ENCODE measurements at places on chromosomes 16 and 17. TPM values are rescaled to one million over a fixed set of nuclear protein-coding genes. Genes with fewer than 3 reads are reported as not detected.

The GRIN2A gene
- total RNA-seq: not detected

The HSD17B1 gene
- 0.83 TPM for total RNA-seq

The SLC5A10 gene
- total RNA-seq: not detected

DNA sequence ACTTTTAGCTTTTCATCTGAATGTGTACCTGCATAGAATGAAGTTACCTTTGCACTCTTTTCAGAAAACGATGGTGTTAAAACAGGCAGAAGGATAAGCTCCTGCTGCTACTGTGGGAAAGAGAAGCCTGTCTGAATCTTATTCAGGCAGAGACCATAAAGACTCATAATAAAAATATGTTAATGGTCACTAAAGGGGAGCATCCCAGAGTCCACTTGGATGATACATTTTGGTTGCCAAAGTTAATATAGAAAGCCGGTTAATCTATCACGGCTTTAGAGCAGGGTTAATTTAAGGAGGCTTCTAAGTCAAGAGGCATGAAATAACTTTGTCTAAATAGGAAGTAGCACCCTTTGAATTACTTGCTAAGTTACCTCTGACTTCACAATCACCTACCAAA lies 2.9 kb downstream of the MARCHF10 start:
- H3K27ac ChIP-seq: no peak overlapping the region
- H3K27me3 ChIP-seq: peaks cover 39% of the 10 kb centered on the region
- H3K4me1 ChIP-seq: no peaks in the 10 kb centered on the region

DNA sequence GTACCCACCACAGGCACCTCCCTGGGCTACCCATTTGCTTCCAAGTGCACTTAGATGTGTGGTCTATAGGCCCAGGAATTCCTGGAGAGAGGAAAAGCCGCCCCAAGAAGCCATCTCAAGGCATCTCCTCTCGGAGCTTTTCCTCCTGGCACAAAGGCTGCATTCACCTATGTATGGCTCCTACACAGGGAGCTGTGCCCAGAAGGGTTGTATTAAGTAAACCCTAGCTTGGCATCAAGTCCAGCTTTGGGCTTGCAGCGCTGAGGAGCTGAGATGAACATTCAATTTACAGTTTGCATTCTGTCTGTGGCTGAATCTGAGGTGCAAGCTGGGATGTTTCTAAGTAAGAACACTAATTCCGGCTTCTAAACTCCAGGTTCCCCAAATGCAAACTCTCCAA lies 81.3 kb downstream of the CDYL2 start:
- no peak for DNase-seq
- peaks cover 38% of the 10 kb centered on the region for H3K4me1 ChIP-seq
- H3K27ac ChIP-seq: no peak overlapping the region

GRCh38 chr17:69326377-69327059 lies 415 bp downstream of the ABCA5 start:
- H3K36me3 ChIP-seq: peaks cover 9% of the 10 kb centered on the region
- no peak for DNase-seq
- peaks cover 21% of the 10 kb centered on the region for H3K27me3 ChIP-seq
- H3K4me3 ChIP-seq: peak overlapping the region; percentile 99
- peak overlapping the region; percentile 96 for H3K27ac ChIP-seq

GRCh38 chr17:58136669-58137279 lies 11.4 kb upstream of the OR4D1 start:
- no peaks in the 10 kb centered on the region for H3K36me3 ChIP-seq
- peaks cover 56% of the 10 kb centered on the region for H3K27me3 ChIP-seq
- H3K4me3 ChIP-seq: no peak overlapping the region
- peak; percentile 43 for DNase-seq
- no peaks in the 10 kb centered on the region for H3K4me1 ChIP-seq

GRCh38 chr16:50801036-50801435 lies 59.1 kb downstream of the CYLD start:
- no peak overlapping the region for H3K4me3 ChIP-seq
- no peaks in the 10 kb centered on the region for H3K27me3 ChIP-seq
- H3K36me3 ChIP-seq: peaks cover 38% of the 10 kb centered on the region
- DNase-seq: peak; percentile 54

GRCh38 chr17:67624886-67625656 lies 92.7 kb upstream of the NOL11 start:
- H3K27ac ChIP-seq: no peak overlapping the region
- peaks cover 4% of the 10 kb centered on the region for H3K4me1 ChIP-seq
- no peaks in the 10 kb centered on the region for H3K36me3 ChIP-seq
- H3K27me3 ChIP-seq: no peaks in the 10 kb centered on the region
- no peak for DNase-seq

GRCh38 chr17:7178973-7179316 lies 225 bp downstream of the ASGR1 start:
- H3K27me3 ChIP-seq: peaks cover 11% of the 10 kb centered on the region
- no peak overlapping the region for H3K4me3 ChIP-seq
- DNase-seq: no peak

GRCh38 chr17:55442953-55443683 lies 21.5 kb upstream of the MMD start:
- no peak overlapping the region for H3K27ac ChIP-seq
- no peaks in the 10 kb centered on the region for H3K36me3 ChIP-seq
- no peaks in the 10 kb centered on the region for H3K4me1 ChIP-seq
- H3K27me3 ChIP-seq: peaks cover 7% of the 10 kb centered on the region

- peaks cover 22% of the 10 kb centered on the region for H3K27me3 ChIP-seq
- H3K4me3 ChIP-seq: no peak overlapping the region
- H3K4me1 ChIP-seq: no peaks in the 10 kb centered on the region
- no peak for DNase-seq
- no peak overlapping the region for H3K27ac ChIP-seq
These were observed 203.5 kb downstream of the RBFOX3 start for GRCh38 chr17:79407385-79407784.

The SYT17 gene
- total RNA-seq: 1.9 TPM

DNA sequence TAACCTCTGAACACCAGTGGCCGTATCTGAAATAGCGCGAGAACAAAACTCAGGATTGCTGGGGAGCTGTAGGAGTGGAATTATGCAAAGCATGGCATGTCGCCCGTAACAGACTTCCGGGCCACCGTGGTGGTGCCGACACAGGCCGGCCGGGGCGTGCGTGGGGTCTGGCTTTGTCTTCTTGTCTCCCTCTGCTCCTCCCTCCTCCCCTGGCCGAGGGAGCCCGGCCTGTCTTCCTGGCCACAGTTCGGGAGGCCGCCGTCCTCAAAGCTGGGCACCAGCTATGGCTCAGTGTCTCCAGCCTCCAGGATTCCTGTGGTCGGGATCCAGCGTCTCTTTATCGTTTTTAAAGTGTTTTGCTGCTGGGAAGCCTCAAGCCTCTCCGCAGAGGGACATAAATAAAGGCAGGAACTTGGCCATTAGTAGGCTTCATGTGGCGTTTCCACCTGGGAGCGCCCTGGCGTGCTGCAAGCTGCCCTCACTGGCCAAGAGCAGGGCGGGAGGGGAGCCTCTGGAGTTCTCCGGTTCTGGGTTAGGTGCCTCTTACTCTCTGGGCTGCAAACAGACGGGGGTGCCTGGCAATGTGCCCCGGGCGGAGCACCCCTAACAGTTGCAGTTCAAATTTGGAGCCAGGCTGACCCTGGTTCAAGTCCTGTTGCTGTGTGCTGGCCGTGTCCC lies 22.0 kb upstream of the NPTX1 start:
- H3K27me3 ChIP-seq: peaks cover 12% of the 10 kb centered on the region
- DNase-seq: no peak

The UTS2R gene
- 0.14 TPM for total RNA-seq

All from activated CD4-positive, alpha-beta T cell treated with anti-CD3 and anti-CD28 coated beads, Interleukin-2, amount 10 ng/mL, durations not matched to agents 24 days and 14 days (primary cell).